Caco-2 (cell line): ENCODE measurements at places on chromosomes 1 and 21. TPM values are rescaled to one million over a fixed set of nuclear protein-coding genes. Genes with fewer than 3 reads are reported as not detected.

The TBX15 gene
- 0.11 TPM in 1 of 2 replicates, not detected in the other for total RNA-seq

The LMOD1 gene
- 0.11 TPM in 1 of 2 replicates, not detected in the other for total RNA-seq

The AUNIP gene
- 12.3 and 16.8 TPM in 2 replicates for total RNA-seq

The PCSK9 gene
- total RNA-seq = 29.4 and 31.2 TPM in 2 replicates

The ZNF593OS gene
- 0.45 TPM in 1 of 2 replicates, not detected in the other for total RNA-seq

The PLA2G2A gene
- 9.2 and 13.0 TPM in 2 replicates for total RNA-seq

The IL24 gene
- total RNA-seq = not detected in 2 replicates

The PLA2G2D gene
- not detected in 2 replicates for total RNA-seq

The CRABP2 gene
- 27.1 and 30.6 TPM in 2 replicates for total RNA-seq

The OR2L3 gene
- not detected in 2 replicates for total RNA-seq

The ZNF326 gene
- 31.7 and 32.3 TPM in 2 replicates for total RNA-seq

The SPRR5 gene
- total RNA-seq = not detected in 2 replicates

The DISP3 gene
- 0.56 and 1.1 TPM in 2 replicates for total RNA-seq

The CFAP57 gene
- total RNA-seq = 0.23 and 0.35 TPM in 2 replicates

The ITLN2 gene
- total RNA-seq = 0.93 and 1.3 TPM in 2 replicates

The NKAIN1 gene
- total RNA-seq = 0.12 TPM in 1 of 2 replicates, not detected in the other

The KLHDC9 gene
- 2.0 and 2.2 TPM in 2 replicates for total RNA-seq

The IL22RA1 gene
- 1.7 and 2.5 TPM in 2 replicates for total RNA-seq

The OR2G6 gene
- total RNA-seq = not detected in 2 replicates

The PDC gene
- total RNA-seq = not detected in 2 replicates

The ACADM gene
- 39.7 and 44.4 TPM in 2 replicates for total RNA-seq

The PPIAL4G gene
- total RNA-seq = not detected in 2 replicates
